ENCODE measurements at places on chromosomes 5 and 9.
A peak's percentile ranks its signal among the peaks of the same experiment; 100 is the strongest.

DNA sequence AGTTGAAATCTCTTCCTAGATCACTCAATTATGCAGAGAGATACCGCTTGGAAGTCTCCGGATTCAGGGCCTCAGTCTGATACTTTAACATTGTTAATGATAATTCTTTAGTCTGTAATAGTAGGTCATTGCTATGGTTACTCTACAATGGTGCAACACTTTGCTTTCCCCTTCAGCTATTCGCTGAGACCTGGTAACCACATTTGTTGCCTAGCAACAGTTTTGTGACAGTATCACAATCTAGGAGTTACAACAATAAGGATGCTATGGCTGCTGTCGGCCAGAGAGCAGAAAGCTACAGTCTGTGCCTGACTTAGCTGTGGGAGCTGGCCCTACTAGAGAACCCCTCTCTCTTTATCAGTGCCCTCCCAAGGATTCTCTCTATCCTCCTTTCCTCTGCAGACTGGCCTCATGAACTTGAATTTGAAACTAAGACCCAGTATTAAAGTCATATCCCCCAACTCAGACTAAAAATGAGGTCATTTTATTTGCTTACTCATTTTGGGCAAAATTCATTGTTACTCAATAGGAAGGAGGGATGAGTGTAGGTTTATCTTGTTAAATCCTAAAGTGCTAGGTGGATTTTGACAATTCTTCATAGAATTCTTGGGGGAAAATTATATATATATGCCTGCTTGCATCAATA lies 39.3 kb downstream of the NR2F1 start:
- peak; percentile 24 for DNase-seq

DNA sequence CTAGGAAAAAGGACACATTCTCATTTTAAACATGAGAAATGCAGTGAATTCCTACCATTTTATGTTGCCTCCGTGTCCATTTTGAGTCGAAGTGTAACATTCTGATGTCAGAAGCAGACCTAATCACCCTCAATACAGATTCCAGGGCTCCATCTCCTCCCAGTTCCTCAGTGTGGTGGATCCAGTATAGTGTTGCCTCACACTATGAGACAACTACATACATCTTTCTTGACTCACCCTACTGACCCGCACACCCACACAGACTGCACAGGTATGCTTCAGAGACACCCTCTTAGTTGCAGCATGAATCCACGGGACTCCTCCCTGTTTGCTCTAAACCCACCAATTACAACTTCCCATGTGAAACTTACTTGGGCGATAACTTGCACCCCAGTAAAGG lies 564.9 kb downstream of the SEMA5A start:
- no peak for DNase-seq

DNA sequence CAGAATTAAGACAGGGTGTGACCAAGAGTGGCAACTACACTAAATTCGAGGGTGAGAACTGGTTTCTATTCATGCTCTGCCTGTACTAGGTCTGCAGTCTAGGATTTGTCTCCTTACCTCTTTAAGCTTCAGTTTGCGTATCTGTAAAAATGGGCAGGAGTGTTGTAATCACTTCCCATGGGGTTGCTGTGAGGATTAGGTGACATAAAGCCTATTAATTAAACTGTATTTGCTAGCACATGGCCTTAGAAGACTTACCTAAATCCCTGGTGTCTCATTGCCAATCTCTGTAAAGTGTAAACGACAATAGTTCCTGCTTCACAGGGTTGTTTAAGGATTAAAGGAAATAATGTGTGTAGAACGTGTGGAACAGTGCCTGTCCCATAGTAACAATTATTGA lies 193.6 kb downstream of the DRD1 start:
- DNase-seq: no peak

- no peak for DNase-seq
Measured at GRCh38 chr5:111901296-111901695, 144.3 kb upstream of the NREP start.

GRCh38 chr5:1421521-1422341 lies 23.5 kb downstream of the SLC6A3 start:
- no peak for DNase-seq
